Caco-2 (cell line): ENCODE measurements at places on chromosomes 3 and 15. TPM values are rescaled to one million over a fixed set of nuclear protein-coding genes. Genes with fewer than 3 reads are reported as not detected.

Gene CFAP92
- 4.5 and 5.9 TPM in 2 replicates for total RNA-seq

Gene ABHD6
- 15.4 and 16.1 TPM in 2 replicates for total RNA-seq

Gene A4GNT
- not detected in 2 replicates for total RNA-seq

GRCh38 chr15:69071260-69071659 is 56.8 kb downstream of the NOX5 start:
- no peaks in the 10 kb centered on the region for H3K36me3 ChIP-seq
- H3K4me3 ChIP-seq: no peak overlapping the region
- H3K4me1 ChIP-seq: no peaks in the 10 kb centered on the region
- H3K27ac ChIP-seq: no peak overlapping the region

Gene MKRN2OS
- 1.6 and 1.7 TPM in 2 replicates for total RNA-seq

DNA sequence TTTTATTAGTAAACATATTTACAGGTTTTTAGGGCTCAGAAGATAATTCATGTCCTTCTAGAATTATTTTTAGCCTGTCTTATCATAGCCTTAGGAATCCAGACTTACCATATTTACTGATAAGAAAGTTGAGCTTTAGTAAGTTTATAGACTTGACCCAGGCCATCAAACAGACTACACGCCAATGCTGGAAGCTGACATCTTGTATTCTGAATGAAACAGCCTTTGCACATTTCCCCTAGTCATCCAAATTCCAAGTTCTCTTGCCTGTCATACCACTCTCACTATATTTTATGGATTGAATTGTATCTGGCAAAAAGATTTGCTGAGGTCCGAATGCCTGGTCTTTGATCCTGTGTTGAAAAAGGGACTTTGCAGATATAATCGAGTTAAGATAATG is 58.6 kb downstream of the DRD3 start:
- no peak for DNase-seq
- no peaks in the 10 kb centered on the region for H3K36me3 ChIP-seq
- no peaks in the 10 kb centered on the region for H3K27me3 ChIP-seq
- H3K4me1 ChIP-seq: peaks cover 9% of the 10 kb centered on the region; the same call in 1 of the 2 replicates
- no peak overlapping the region for H3K27ac ChIP-seq
- no peak overlapping the region for H3K4me3 ChIP-seq

DNA sequence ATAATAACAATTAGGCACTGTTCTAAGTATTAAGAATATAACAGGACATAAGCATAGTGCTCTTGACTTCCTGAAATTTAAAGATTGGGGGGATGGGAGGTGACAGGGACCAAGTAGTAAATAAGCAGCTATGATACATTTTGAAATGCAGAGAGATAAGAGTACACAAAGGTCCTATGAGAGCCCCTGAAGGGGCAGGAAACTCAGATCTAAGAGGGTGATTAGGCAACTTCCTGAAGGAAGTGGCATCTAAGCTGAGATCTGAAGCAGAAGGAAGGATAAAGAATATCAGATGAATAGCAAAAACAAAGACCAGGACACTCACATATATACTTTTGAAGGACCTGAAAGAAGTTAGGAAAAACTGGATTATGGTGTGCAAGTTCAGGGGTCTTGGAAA is 415.2 kb upstream of the FRG2C start:
- H3K4me3 ChIP-seq: no peak overlapping the region
- H3K36me3 ChIP-seq: no peaks in the 10 kb centered on the region
- DNase-seq: no peak
- no peak overlapping the region for H3K27ac ChIP-seq

DNA sequence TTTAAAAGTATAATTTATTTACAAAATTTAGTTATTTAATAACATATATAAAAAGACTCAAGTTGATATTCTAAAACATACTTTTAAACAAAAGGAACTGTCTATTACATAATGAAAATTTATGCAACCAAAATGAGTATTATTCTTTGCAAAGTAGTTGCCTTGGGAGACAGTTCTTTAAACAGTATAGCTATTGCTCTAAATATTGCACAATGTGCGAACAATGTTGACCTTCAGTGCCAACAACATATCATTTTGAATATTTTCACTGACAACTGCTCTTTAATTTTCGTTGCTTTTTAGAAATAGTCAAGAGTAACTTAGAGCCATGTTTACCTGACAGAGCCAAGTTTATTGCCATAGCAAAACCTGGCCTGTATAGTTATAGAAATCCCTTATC is 124.9 kb downstream of the ZBTB20 start:
- H3K27ac ChIP-seq: no peak overlapping the region
- H3K36me3 ChIP-seq: no peaks in the 10 kb centered on the region
- no peak overlapping the region for H3K4me3 ChIP-seq
- H3K4me1 ChIP-seq: no peaks in the 10 kb centered on the region

Gene RHCG
- not detected in 2 replicates for total RNA-seq

Gene ROPN1
- not detected in 2 replicates for total RNA-seq

- no peak overlapping the region for H3K27ac ChIP-seq
- no peak for DNase-seq
- no peaks in the 10 kb centered on the region for H3K36me3 ChIP-seq
- H3K4me1 ChIP-seq: no peaks in the 10 kb centered on the region
- no peaks in the 10 kb centered on the region for H3K27me3 ChIP-seq
- H3K4me3 ChIP-seq: no peak overlapping the region
Observed at GRCh38 chr3:112858410-112859069, 11.9 kb upstream of the CD200R1L start.

DNA sequence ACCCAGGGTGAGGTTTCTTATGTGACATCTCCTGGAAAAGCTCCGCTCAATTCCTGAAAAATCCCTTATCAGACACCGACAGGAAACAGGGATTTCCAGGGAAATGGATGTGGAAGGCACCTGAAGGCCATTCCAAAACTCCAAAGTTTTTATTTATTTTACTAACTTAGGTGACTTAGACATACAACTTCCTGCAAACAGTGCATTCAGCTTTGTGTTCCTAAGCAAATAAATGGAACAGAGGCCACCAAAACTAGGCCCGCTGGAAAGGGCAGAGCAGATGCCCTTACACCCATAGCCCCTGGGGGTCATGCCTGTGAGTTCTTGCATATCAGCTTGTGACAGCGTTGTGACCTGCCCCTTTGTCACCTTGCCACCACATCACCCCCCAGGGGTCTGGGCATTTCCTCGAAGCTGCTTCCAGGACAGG is 239.4 kb downstream of the XXYLT1 start:
- no peak for DNase-seq
- H3K27me3 ChIP-seq: no peaks in the 10 kb centered on the region
- H3K4me3 ChIP-seq: no peak overlapping the region
- no peaks in the 10 kb centered on the region for H3K36me3 ChIP-seq
- peaks cover 47% of the 10 kb centered on the region for H3K4me1 ChIP-seq
- H3K27ac ChIP-seq: peak overlapping the region; percentile 42

Gene CYP8B1
- total RNA-seq: not detected in 2 replicates

GRCh38 chr3:166582236-166582635 is 745.0 kb upstream of the BCHE start:
- no peaks in the 10 kb centered on the region for H3K27me3 ChIP-seq
- H3K4me3 ChIP-seq: no peak overlapping the region
- no peaks in the 10 kb centered on the region for H3K36me3 ChIP-seq
- no peak for DNase-seq

- H3K4me3 ChIP-seq: no peak overlapping the region
- H3K27ac ChIP-seq: no peak overlapping the region
- peaks cover 4% of the 10 kb centered on the region; the same call in 1 of the 2 replicates for H3K36me3 ChIP-seq
- H3K27me3 ChIP-seq: no peaks in the 10 kb centered on the region
- peaks cover 21% of the 10 kb centered on the region for H3K4me1 ChIP-seq
Observed at GRCh38 chr3:50353245-50354004, 2.8 kb downstream of the CYB561D2 start.

- H3K27ac ChIP-seq: no peak overlapping the region
- no peak overlapping the region for H3K4me3 ChIP-seq
- peaks cover 4% of the 10 kb centered on the region; the same call in 1 of the 2 replicates for H3K4me1 ChIP-seq
- no peaks in the 10 kb centered on the region for H3K27me3 ChIP-seq
- no peak for DNase-seq
Observed at GRCh38 chr3:66404197-66404596, 96.6 kb downstream of the LRIG1 start.

- peaks cover 34% of the 10 kb centered on the region for H3K4me1 ChIP-seq
- H3K27me3 ChIP-seq: no peaks in the 10 kb centered on the region
- no peak overlapping the region for H3K4me3 ChIP-seq
- no peaks in the 10 kb centered on the region for H3K36me3 ChIP-seq
- no peak for DNase-seq
Observed at GRCh38 chr3:111763001-111763471, 96.0 kb upstream of the PHLDB2 start.

DNA sequence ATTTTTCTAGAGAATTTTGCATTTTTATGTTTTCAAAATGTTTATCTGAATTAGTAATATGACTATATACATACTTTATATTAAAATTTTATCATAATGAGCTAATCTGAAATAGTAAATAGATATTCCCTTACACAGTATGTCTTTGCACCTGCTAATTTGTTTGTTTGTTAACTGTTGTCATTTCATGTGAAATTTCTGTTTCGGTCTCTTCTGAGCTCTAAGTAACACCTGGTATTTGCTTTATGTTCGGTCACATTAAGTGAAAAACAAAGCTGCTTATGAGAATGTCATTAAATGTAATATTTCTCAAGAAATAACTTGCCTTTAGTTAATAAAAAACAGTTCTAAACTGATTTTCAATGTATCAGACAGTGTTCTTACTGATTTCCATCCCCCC is 61.1 kb downstream of the FNDC3B start:
- no peaks in the 10 kb centered on the region for H3K27me3 ChIP-seq
- H3K36me3 ChIP-seq: no peaks in the 10 kb centered on the region
- H3K4me1 ChIP-seq: peaks cover 80% of the 10 kb centered on the region

GRCh38 chr3:193830791-193831191 is 237.8 kb downstream of the OPA1 start:
- peaks cover 35% of the 10 kb centered on the region for H3K4me1 ChIP-seq
- no peaks in the 10 kb centered on the region for H3K36me3 ChIP-seq
- DNase-seq: no peak
- no peaks in the 10 kb centered on the region for H3K27me3 ChIP-seq

Gene P2RY13
- total RNA-seq: not detected in 2 replicates

Gene GPR27
- total RNA-seq: 0.32 and 0.39 TPM in 2 replicates

GRCh38 chr3:12347301-12347700 is 58.4 kb downstream of the PPARG start:
- no peak overlapping the region for H3K27ac ChIP-seq
- DNase-seq: no peak
- H3K4me3 ChIP-seq: no peak overlapping the region
- no peaks in the 10 kb centered on the region for H3K27me3 ChIP-seq
- H3K4me1 ChIP-seq: peaks cover 11% of the 10 kb centered on the region

Gene PEX5L
- not detected in 2 replicates for total RNA-seq

Gene SLC6A11
- not detected in 2 replicates for total RNA-seq

Gene OR5H6
- total RNA-seq: not detected in 2 replicates

Gene STAB1
- total RNA-seq: 0.39 and 0.63 TPM in 2 replicates

DNA sequence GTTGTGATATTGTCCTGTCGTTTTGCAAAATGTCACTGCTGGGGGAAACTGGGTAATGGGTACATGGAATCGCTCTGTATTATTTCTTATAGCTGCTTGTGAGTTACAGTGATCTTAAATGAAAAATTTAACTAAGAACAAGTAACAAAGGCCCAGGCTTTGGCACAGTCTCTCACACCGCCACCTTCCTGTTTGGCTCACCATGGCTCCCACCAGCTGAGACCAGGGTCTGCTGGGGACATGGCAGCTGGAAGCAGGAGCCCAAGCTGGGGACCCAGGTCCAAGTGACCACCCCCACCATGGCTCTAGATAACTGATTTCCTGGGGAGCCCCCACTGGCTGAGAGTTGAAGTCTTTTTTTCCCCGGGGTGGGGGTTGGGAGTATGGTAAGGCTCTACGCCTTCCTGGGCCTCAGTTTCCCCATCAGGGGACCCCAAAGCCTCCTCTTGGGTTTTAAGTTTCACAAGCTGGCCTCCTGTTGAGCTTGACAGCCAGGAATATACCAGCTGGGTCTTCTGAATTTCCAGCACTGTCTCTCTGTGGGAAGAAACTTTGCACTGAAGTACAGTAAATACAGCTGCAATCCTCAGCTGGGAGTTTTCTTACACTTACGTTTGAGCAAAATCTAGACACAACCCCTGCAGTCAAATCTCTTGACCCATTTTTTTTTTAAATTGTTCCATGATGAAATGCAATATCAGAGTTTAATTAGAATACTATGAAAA is 26.1 kb downstream of the ABTB1 start:
- no peak for DNase-seq
- no peak overlapping the region for H3K27ac ChIP-seq
- H3K4me3 ChIP-seq: no peak overlapping the region
- no peaks in the 10 kb centered on the region for H3K36me3 ChIP-seq

Gene EPHB3
- 5.6 and 6.9 TPM in 2 replicates for total RNA-seq

- H3K27me3 ChIP-seq: no peaks in the 10 kb centered on the region
- no peak overlapping the region for H3K4me3 ChIP-seq
- H3K27ac ChIP-seq: no peak overlapping the region
- no peaks in the 10 kb centered on the region for H3K4me1 ChIP-seq
- no peaks in the 10 kb centered on the region for H3K36me3 ChIP-seq
Observed at GRCh38 chr3:117572786-117573185, 863.2 kb downstream of the TUSC7 start.

DNA sequence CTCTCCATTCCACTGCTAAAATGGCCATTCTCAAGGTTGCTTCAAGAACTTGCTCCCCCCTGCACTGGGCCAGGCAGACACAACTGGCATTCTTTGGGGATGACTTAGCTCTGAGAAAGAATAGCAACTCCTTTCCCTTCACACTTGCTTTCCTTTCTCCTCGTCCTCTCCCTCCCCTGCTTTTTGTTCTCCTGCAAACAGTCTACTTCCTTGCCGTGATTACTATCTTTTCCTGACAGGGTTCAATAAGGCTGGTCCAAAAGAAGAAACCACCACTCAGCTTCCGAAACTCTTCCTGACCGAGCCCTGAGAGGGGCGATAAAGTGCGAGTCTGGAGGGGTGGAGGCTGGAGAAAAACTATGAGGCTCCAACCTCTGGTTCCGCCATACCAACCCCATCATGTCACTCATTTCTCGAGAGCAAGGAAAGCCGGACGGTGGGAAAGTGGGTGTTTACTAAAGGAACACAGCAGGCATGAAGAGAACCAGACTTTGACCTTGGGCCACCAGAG is 5.0 kb downstream of the AMOTL2 start:
- peaks cover 22% of the 10 kb centered on the region for H3K36me3 ChIP-seq
- DNase-seq: no peak
- no peak overlapping the region for H3K4me3 ChIP-seq
- peaks cover 81% of the 10 kb centered on the region for H3K4me1 ChIP-seq
- peak overlapping the region; percentile 87 for H3K27ac ChIP-seq
- no peaks in the 10 kb centered on the region for H3K27me3 ChIP-seq

Gene ABI3BP
- not detected in 2 replicates for total RNA-seq
